Amniotic stem cell (primary cell): ENCODE measurements at places on chromosomes 2 and 18.

GRCh38 chr18:65498605-65499004 is 252.2 kb upstream of the CDH7 start:
- no peak for DNase-seq

GRCh38 chr2:27074738-27075565 is 3.5 kb upstream of the EMILIN1 start:
- DNase-seq = no peak

DNA sequence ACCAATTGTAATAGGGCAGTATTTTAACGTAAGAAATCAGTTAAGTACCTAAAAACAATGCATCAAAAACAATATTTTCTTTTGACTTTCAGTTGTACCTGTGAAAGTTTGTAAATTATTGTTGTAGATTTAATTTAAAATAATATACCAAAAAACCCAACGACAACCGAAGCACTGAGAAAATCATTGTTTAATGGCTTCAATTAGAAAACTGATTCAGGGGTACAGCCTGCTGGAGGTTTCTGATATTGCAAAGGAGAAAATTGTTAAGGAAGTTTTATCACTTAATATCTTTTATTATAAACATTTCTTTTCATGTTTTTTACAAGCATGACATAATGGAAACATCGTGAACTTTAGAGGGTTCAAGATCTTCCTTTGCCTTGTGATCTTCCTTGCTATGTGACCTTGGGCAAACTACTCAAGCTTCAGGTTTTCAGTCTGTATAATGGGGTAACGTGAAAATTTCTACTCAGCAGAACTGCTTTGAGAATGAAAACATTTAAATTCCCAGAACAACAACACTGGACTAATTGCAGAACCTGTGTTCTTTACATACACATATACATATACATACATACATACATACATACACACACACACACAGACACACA is 76.3 kb upstream of the GLS start:
- no peak for DNase-seq

DNA sequence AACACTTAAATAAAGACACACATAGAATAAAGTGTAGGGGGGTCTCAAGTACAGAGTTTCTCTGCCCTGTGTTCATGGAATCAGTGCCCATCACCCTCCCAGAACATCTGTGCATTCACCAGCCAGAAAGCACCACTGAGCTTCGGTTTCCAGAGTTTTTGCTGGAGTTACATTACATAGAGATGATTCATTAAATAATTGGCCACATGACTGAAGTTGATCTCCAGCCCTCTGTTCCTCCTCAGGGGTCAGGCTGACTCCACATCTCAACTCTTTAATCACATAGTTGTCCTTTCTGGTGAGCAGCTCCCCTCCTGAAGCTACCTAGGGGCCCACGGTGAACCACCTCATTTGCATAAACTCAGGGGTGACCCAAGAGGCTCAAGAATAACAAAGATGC is 129.8 kb downstream of the METTL4 start:
- no peak for DNase-seq

- no peak for DNase-seq
These were observed 32.1 kb upstream of the RHOB start for GRCh38 chr2:20414806-20415205.
